ENCODE measurements at places on chromosomes 7 and 10. TPM values are rescaled to one million over a fixed set of nuclear protein-coding genes. Genes with fewer than 3 reads are reported as not detected.

The CCDC3 gene
- 0.81 TPM for total RNA-seq

The SDHAF3 gene
- 11.3 TPM for total RNA-seq

The TRPV5 gene
- total RNA-seq, result not detected

The CDHR1 gene
- total RNA-seq, result not detected

The AASS gene
- total RNA-seq, result 11.7 TPM

The STEAP1 gene
- 123 TPM for total RNA-seq

The COA1 gene
- 18.0 TPM for total RNA-seq

The ZNHIT1 gene
- 124 TPM for total RNA-seq

The CCL24 gene
- not detected for total RNA-seq

Data from cardiac ventricle fibroblast (primary cell).